Osteoblast (primary cell): ENCODE measurements at places on chromosomes 1 and 21.

DNA sequence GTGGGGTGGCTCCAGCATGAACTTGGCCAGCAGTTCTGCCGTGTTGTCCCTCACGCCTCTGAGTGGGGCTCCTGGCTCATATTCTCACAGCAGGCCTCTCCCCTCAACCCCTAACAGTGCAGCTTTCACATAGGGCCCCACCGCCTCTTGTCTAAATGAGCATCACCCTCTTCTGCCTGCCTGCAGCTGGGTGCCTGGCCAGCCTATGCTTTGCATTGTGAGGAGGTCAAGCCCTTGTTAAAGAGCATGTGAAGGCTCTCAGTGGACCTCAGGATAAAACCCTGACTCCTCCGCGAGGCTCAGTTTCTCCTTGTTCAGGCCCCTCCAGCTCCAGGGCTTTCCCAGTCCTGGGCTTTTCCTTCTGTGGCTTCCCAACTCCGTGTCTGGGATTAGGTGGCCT is 34.8 kb downstream of the CRYAA start:
- no peak for DNase-seq

GRCh38 chr1:44237721-44238457 is 24.6 kb downstream of the DMAP1 start:
- peak; percentile 91 for DNase-seq

DNA sequence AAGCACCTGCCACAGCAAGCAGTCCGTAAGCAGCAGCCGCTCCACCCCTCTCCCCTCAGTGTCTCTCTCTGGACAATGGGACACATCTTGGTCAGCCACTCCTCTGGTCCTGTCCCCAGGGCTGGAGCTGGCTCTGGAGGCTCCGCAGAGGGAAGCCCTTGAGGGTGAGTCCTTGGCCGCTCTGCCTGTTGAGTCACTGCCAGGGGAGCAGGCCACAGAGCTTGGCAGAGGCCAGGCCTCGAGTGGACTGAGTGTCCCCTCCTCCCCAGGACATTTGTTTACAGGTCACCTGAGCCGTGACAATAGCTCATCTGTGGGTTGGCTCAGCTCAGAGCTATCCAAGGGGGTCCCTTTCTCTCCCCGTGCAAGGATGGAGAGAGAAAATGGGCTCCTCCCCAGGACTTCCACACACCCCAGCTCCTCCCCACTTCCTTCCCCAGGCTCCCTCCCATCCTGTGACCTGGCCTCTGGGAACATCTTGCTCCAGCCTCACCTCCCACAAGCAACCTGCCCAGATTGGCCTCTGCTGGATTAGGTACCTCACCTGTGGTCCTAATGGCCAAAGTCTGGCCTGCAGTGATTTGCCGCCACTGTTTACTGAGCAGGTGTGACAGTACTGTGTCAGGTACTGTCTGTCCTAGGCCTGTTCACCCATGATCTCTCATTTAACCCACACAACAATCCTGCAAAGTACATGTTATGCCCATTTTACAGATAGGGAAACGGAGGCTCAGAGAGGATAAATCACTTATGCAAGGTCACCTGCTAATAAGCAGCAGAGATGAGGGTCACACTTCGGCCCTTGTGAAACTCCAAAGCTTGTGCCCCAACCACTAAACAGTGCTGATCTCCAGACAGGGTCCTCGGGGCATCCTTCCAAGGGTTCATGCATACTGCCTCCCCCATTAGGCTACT is 4.8 kb downstream of the FAM131C start:
- DNase-seq: peak; percentile 93

- no peak for DNase-seq
These were observed 421.8 kb downstream of the PTBP2 start for GRCh38 chr1:97143236-97143882.

- peak; percentile 91 for DNase-seq
These were observed at the start of gene TNFRSF4 for GRCh38 chr1:1213345-1214265. TNFRSF4 (minus strand) TSS chr1:1214153; CDS start chr1:1214127, 26 bp downstream.

DNA sequence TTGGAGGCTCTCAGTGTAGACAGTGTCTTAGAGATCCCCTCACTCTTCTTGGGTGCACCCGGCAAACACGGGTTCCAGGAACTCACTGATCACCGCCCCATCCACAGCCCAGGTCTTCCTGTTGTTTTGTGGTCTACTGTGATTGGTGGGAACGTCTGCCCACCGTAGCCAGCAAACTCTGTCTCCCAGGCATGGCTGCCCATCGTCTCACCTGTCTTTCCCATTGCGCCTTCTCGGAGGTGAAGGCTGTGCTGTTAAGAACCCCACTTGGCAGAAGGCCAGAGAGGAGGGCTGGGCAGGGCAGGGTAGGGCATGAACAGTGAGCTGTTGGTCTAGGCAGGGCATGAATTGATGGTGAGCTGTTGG is 14.1 kb upstream of the KCNA2 start:
- DNase-seq: no peak

DNA sequence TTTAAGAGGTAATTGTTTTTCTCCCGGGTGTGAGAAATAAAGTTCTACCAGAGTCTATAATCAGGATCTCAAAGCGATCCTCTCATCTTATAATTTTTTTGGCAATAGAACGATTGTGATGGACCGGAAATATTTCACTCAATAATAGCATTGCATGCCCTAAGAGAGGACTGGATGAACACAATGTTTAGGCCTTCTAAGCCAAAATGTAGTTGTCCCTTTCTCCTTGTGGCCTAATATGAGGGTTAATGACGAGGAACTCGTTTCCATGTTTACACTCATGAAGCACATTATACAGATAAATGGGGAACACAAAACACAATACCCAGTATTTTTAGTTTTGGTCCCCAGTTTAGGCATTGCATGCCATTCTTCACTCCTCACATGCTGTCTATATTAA is 5.9 kb downstream of the TBX15 start:
- no peak for DNase-seq

GRCh38 chr1:22810378-22810777 is 99.7 kb downstream of the EPHB2 start:
- no peak for DNase-seq

GRCh38 chr1:9852410-9853248 is 28.9 kb upstream of the CLSTN1 start:
- peak; percentile 79 for DNase-seq

DNA sequence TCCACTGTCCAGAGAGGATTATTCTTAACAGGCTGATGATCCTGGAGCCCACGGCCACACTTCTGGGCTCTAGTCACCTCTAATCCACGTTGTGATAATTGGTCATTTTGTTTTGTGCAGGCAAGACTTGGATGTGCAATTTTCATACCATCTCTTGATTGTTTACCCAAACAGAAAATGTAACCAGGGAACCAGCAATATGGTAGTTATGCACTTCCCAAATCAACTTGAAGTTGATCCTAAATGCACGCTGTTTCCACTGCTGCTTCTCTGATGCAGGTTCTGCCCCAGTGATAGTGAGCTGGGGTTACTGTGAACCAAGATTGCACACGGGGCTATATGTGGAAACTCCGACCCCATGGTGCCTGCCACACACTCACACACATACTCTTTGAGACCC is 14.7 kb upstream of the KCNJ15 start:
- DNase-seq: no peak

- peak; percentile 76 for DNase-seq
These were observed 84.2 kb downstream of the ABCA4 start for GRCh38 chr1:94036730-94037129.

GRCh38 chr1:86551305-86551704 is 4.4 kb downstream of the CLCA4 start:
- DNase-seq: no peak

- no peak for DNase-seq
These were observed 48.3 kb upstream of the CR2 start for GRCh38 chr1:207405814-207406213.

- peak; percentile 55 for DNase-seq
These were observed 8.0 kb downstream of the CTRC start for GRCh38 chr1:15446212-15446611.

DNA sequence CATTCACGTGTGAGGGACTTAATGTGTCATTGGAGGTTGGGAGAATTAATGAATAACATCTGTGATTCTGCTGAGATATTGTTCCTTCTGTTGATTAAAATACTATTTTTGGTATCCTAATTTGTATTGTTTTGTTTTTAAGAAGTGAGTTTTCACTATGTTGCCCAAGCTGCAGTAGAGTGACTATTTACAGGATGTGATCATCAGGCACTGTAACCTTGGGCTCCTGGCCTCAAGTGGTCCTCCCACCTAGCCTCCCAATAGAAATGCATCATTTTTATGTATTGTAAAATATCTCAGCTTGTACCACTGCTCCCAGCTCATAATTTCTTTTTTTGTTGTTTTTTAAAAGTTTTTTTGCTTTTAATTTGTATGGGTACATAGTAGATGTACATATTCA is 14.3 kb downstream of the ALG6 start:
- DNase-seq: no peak

DNA sequence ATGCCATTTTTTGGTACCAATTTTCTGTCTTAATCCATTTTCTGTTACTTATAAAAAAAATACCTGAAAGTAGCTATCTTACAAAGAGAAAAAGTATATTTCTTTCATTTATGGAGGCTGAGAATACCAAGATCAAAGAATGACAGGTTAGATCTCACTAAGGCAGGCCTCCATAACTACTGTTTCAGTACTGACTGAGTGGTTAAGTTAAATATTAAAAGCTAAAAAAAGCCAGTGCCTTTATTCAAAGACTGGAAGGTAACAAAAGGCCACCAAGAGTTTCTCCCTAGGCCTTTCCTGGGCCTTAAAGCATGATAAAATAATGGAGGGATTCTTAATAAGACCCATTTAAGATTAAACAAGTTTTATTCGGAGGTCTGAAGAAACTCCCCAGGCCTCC is 687.7 kb upstream of the ADGRL4 start:
- DNase-seq: no peak

DNA sequence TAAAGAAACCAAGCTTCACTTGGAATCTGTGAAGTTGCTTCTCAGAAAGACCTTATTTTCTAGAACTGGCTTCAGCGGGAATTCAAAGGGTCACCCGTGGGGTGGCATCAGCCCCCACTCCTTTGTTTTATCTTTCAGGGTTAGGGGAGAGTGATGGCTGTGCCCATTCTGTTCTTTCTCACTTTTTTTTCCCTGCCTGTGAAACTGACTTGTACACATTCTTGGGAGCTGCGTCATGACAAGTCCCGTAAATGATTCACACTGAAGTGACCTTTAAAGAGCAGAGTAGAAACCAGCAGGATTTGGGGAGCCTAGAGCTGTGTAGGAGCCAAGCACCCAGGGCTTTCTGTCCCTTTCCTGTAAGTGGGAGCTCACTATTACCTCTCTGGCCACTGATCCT is 43.8 kb downstream of the SLC44A3 start:
- DNase-seq: no peak

DNA sequence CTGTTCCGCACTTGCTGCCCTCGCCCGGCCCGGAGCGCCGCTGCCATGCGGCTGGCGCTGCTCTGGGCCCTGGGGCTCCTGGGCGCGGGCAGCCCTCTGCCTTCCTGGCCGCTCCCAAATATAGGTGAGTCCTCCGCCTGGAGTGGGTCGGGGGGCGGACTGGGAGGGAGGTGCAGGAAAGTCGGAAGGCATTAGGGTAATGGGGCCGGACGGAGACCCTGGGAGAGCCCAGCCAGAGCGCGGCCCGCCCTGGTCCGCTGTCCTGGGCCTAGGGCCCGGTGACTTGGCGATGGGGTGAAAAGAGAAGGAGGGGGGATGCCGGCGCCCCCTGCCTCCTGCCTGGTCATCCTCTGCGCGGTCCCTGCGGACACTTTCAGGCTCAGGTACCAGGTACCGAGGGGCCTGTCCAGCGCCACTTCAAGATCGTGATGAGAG is 243 bp downstream of the ADAM15 start:
- peak; percentile 92 for DNase-seq

GRCh38 chr1:25675729-25676476 is 59.3 kb downstream of the MAN1C1 start:
- no peak for DNase-seq

DNA sequence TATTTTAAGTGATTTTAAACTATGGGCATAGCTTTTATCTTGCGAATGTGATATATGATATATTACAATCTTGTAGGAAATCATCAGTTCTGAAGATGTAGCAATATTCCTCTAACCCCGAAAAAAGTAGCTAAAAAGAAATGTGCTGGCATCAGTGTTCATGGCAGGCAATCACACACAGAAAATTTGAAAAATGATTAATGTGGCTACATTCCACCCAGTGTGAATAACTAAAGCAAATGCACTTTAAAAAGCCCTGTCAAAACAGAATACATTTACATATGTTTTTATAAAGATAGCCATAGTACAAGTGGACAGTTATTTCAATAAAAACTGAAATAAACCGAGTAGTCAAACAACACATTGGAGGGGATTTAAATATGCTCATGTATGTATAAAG is 260.2 kb downstream of the HHAT start:
- no peak for DNase-seq

DNA sequence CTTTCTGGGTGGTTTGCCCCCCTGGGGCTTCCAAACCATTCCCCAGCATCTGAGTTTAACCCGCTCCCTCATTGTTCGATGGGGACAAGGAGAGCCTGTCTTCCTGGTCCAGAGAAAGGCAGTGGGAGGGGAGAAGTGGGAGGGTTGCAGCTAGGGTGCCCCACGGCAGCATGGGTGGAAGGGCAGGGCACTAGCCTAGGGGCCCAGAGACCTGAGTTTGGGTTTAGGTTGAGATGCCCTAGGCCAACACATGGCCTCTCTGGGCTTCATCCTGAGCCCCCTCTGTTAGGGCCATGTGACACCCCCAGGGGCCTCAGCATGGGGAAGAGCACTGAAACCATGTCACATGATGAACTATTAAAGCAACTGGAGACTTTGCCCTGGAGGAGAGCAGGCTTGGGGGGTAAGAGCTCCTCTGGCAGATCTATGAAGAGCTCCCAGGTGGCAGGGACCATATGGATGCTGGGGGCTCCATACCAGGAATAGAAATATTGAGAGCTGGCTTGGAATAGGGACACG is 9.7 kb upstream of the RUNX3 start:
- no peak for DNase-seq

- no peak for DNase-seq
These were observed 20.5 kb upstream of the TRABD2B start for GRCh38 chr1:48017716-48018115.

DNA sequence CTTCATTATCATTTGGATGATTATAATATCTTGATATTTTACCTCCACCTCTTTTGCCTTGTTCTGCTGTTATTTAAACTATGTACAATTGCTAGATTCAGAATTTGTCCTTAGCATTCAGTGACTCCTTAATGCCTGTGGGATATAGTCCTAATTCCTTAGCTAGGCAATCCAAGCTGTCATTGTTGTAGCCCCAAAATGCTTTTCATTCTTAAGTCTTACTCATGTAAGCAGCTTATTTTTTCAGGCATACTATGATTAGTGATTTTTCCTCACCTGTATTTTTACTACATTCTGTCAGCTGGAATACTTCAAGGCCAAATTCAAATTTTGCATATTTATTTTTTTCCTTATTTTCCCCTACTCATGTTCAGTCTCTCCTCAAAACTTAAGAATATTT is 13.4 kb downstream of the PKN2 start:
- no peak for DNase-seq
